ENCODE measurements at places on chromosomes 16 and 17.

DNA sequence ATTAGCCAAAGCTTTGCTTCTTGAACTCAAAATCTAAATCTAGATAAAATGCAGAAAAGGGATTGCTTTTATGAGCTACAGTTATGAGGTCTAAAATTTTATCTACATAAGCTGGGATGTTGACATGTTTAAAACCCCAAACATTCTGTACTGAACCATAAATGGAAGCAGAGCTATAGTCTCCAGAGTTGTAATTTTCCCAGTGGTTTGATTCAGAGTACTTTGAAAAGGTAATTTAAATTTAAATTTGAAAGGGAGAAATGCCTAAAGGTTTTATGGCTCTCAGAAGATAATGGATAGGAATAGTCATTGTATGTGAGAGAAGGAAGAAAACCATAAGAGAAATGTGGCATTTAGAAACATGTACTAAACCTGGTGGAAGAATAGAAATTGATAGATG lies 163.2 kb downstream of the PPM1E start:
- DNase-seq, result no peak

GRCh38 chr16:1125471-1125870 lies 27.4 kb upstream of the CACNA1H start:
- peak; percentile 67 for DNase-seq

- no peak for DNase-seq
These were observed 24.7 kb downstream of the GDE1 start for GRCh38 chr16:19497176-19497575.

GRCh38 chr16:81696166-81696960 lies 82.7 kb upstream of the PLCG2 start:
- DNase-seq, result no peak

- DNase-seq, result no peak
These were observed 332.1 kb downstream of the SLC39A11 start for GRCh38 chr17:72760368-72760767.

DNA sequence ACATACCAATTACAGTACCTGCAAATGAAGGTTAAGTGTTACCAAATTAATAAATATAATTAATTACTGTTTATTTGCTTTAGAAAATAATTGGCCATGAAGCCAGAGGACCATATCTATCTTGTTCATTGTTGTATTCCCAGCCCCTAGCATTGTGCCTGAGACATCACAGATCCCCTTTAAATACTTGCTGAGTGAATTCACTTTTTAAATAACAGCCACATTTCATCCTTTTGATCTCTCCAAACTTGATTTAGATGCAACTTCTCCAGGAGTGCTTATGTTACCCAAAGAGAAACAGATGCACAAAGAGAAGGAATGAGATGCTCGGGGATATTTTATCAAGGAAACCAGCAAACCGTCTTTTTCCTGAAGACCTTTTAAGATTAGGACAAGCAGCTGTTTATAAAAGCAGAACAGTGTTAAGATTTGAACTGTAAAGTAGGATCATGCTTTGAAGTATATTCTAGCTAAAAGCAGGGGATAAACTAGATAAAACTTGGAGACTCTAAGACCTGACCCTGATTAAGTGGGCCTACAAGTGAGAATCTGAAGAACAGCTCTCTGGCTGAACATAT lies 66.3 kb downstream of the CHD9 start:
- no peak for DNase-seq

DNA sequence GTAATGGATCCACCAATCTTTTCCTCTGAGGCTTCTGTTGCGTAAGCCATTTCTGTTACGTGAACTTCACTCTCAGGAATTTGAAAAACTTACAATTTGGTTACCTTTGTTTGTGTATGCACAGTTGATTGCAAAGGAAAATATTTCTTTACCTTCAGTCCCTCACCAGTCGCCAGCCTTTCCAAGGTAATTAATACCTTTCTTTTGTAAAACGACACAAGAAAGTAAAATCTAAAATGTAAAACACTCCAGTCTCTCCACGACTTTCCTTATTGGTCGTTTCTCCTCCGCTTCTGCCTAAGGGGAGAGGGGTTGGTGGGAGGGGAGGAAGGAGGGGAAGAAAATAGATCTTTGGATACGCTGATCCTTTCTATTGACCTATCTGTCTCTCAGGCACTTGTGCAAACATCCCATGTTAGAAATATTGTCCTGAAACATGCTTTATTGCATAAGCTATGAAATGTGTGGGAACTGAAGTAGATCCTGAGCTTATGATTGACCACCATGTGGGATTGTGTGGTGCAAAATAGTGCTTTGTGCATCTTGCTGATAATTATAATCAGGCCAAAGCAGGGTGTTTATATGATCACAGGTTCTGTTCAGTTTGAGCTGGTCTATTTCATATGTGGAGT lies 32.4 kb upstream of the EFCAB13 start:
- no peak for DNase-seq

- DNase-seq, result no peak
These were observed 15.1 kb downstream of the TIMM22 start for GRCh38 chr17:1011760-1012735.

GRCh38 chr16:55703003-55704001 lies 47.5 kb downstream of the SLC6A2 start:
- DNase-seq, result no peak
